Kidney (tissue), 22 donors: ENCODE measurements at places on chromosomes 2 and 18.

DNA sequence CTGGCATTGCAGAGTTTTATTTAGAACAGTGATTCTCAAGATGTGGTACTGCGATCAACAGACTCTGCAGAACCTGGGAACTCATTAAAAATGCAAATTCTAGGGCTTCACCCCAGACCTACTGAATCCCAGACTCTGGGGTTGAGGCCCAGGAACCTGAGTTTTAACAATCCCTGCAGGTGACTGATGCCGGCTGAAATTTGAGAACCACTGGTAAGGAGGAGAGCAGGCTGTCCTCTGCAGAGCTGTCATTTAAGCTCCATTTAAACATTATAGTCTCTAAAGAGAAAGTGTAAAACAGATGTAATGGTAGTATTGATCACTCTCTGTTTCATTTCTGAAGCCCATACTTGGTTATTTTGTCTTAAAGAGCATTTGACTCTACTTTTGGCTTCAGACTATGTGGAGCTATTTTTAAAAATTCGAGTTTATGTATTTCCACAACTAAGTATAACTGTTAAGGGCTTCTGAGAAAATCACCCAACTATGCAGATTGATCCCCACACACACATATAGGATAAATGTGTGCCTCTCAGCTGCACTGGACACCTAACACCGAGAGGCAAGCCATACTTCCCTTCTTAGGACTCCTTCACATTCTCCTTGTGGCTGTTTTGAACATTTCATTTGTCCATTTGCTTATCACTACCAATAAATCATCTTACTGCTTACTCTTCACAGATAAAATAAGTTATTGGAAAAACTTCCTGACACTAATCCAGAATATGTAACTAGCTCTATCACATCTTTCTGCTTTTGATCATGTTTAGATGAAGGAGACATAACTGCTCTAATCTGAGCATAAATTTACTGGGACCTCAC lies 487.5 kb downstream of the DLGAP1 start:
- DNase-seq: no peak

GRCh38 chr2:220940646-220941045 lies 631.5 kb downstream of the EPHA4 start:
- DNase-seq: no peak

DNA sequence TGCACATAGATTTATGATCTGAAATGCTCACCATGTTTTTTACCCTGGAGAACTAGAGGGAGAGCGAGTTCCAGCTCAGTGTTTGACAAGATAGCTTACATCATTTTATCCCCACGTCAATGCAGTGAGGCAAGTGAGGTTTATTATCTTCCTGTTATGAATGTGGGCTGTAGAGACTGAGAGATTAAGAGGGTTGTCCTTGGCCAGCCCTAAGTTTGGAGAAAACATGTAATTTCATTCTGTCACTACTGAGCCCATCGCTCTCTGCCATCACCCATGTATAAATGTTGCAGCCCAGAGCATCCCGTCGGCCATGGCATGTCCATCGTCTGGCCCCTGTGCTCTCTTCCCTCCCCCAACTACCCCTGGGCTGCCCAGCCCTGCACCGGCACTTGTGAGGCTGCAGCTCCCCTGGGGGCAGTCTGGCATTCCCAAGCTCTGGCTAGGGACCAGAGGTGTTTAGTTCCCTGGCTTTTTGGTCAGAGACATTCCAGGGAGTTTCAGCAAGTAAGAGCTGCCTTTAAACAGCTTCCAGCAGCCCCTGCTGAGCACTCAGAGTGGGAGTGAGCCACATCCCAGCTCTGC lies 136.7 kb downstream of the ANTXR1 start:
- no peak for DNase-seq

DNA sequence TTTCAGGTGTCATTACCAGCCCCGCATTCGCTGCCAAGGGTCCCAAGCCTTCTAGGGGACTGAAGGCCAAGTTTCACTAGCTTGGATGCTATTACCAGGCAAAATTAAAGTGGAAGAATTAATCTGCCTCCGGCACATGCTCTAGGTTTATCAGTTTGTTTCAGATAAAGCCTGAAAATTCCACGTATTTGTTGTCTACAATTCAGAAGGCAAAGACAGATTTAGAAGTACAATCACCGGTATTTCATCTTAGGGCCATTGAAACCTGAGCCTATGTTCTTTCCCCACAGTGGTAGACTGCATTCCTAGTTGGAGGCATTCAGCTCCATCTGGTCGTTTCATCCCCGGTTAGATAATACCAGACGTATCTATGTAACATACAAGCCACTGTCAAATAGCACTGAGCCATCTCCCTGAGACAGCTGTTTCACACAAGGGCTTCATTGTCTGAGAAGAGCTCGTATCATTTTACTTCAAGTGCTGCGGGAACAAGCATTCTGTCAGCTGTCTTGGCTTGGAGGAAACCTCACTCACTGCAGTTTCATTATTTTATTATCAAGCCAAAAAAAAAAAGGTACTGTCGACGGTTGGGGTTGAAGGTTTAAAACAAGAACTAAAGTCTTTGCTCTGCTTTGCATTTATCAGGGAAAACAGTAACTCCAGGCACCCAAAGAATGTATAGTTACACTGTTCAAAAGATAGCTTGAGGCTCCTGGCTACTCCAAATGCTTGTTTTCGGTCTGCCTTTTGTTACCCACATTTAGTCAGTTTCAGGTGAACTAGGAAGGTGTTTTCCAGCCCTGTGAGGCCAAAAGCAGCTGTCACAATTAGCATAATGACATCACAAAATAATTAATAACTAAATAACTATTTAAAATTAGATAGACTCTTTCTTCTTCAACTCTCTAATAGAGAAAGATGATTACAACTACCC lies 76.7 kb downstream of the TGIF1 start:
- peak; percentile 77 for DNase-seq

DNA sequence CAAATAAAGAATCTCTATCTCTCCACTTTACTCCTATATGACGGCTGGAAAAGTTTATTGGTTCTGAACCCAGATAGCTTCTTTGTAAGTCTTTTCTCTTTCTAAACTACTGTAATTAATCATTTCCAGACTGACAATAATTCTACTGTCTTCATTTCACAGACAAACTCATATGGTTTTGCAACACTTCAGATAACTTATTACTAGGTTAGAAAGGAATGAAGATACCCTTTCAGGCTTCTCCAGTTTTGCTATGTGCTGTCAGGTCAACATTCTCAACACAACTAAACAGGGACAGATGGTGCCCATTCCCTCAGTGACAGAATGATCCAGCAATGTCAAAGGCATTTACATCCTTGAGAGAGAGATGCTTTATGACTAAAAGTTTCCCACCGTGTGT lies 198.5 kb upstream of the ITGA4 start:
- no peak for DNase-seq

- no peak for DNase-seq
These were observed 2043.3 kb upstream of the PIK3C3 start for GRCh38 chr18:39911716-39912115.

DNA sequence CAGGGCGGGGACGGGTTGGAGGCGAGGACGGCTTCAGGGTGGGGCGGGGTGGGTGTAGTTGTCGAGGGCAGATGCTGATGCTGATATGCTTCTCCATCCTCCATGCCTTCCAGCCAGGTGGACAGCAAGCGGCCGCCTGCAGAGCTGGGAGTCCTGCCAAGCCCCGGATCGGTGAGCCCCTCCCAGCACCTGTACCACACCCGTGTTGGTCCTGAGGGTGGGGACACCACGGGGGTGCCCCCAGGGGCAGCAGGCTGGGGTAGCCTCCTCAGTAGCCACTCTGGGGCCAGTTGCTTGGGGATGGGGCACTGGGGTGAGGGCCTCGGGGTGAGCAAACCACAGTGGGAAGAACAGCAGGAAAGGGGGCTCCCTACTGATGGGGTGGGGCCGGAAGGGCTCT lies 2.6 kb downstream of the ANO7 start:
- peak; percentile 61 for DNase-seq

DNA sequence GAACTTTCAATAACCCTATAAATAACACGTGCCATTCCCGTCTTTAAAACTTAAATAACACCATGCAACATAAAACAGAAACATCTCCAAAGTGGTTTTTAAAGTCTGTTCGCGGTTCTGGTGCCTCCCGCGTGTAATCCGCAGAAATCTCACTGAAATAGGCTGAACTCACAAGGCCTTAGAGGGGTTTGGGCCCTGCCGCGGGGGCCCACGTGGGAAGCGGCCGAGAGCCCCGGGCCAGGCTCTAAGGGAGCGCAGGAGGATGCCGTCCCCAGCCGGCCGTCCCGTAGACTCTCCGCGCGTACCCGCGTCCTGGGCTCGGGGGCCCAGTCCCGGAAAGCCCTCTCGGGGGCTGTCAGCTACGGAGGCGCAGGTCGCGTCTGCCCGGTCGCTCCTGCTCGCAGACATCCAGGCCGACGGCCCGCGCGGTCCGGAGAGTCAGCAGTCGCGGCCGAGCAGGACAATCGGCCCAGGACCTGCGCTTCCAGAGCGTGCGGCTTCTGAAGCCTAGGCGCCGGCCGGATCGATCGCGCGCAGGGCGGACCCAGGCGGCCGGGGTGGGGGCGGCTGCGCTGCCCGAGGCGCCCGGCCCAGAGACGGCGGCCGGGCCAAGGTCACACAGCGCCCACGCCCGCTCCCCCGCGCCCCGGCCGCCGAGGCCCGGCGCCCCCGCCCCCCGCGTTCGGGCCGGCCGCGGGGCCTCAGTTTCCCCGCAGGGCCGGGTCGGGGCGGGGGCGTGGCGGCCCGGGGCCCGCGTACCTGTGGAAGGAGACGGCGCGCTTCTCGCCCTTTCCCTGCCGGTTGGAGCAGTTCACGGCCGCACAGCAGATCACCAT lies 558 bp downstream of the THAP4 start:
- DNase-seq: peak; percentile 40

GRCh38 chr18:23578067-23578701 lies 8.1 kb downstream of the NPC1 start:
- no peak for DNase-seq

DNA sequence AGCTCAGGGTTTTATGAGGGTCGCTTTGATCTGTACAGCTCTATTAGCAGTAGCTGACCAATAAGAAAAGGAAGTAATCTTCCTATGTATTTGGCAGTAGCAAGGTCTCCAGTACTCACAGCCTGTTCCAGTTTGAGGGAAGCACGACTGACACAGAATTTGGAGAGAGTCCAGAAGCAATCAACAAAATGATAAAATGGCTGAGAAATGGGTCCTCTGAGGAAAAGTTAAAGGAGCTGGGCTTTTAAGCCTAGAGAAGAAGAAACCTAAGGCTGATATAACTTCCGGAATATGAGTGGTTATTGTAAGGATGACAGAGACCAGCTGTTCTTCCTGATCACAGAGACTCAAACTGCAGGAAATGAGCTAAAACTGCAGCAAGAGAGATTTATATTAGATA lies 382.8 kb downstream of the GPD2 start:
- DNase-seq: no peak

DNA sequence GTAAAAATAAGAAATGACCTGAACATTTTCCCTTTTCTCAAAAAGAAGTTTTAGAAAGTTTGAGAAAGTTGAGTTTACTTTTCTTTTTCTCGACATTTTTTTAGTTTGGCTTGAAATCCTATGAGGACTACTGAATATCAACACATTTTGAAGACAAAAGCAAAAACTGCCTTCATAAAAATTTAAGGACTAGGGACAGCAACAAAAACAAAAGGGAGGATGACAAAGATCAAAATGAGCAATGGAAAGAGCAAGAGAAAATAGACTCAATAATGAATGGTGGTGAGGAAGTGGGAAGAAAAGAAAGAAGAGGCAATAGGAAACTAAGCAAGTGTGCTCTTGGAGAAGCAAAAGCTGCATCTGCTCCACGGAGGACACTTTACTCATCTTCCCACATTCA lies 82.5 kb downstream of the ABCA12 start:
- DNase-seq: no peak

DNA sequence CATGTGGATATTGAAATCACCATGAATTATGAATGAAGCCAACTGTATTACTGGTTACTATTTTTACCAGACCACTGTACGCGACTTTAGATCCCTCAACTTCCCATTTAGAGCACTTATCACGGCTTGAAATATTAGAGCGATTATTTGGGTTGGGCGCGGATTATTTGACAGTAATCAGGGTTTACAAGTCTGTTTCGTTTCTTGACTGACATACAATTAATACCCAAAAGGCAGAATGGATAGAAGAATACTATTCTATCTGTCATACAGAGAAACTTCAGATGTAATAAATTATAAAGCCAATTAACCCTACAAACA lies 496 bp upstream of the NAPG start:
- DNase-seq: no peak

GRCh38 chr2:234272069-234272850 lies 221.8 kb downstream of the SPP2 start:
- no peak for DNase-seq

GRCh38 chr2:26886736-26887135 lies 38.8 kb downstream of the DPYSL5 start:
- DNase-seq: no peak

- DNase-seq: no peak
These were observed 66.1 kb downstream of the NAPG start for GRCh38 chr18:10591896-10592295.

DNA sequence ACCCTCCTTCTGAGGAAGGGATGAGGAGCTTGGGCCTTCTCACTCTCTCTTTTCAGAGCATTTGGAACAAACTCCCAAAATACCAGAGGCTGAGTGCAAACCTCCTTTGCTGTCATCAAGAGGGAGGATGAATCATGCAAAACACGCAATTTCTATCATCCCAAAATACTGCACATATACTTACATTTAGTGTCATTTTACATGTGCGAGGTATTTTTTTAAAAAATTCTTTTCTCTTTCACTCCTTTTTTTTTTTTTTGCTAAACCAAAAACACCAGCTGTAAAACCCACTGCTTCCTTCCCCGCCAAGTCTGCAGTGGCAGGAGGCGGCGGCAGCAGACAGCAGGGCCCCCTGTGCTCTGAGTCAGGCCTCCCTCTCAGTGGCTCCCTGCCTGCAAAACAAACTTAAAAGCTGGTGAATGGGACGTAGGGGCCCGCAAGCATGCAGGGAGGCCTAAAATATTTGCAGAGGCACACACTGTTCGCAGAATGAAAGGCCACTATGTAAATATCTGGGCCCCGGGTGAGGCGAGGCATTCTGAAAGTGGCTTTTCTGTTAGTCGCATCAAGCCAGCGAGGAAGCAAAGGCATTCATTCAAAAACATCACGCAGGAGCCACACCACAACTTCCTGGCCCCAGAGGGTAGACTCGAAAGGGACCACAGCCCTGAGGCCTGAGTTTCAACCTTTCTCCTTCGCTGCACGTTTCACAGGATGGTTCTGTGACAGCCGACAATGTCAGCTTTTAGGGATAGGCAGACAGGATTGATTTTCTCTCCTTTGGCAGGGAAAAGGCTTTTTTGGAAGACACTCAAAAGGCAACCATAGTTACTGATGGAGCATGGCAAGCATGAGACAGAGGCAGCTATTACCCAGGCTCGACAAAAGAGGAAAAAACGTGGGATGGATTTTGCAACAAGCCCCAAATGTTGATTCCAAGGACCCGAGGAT lies 73.4 kb downstream of the ACTR2 start:
- DNase-seq: peak; percentile 31

GRCh38 chr2:113799375-113799774 lies 42.9 kb upstream of the SLC35F5 start:
- DNase-seq: no peak

GRCh38 chr2:64024259-64024949 lies 5.2 kb upstream of the VPS54 start:
- DNase-seq: no peak

DNA sequence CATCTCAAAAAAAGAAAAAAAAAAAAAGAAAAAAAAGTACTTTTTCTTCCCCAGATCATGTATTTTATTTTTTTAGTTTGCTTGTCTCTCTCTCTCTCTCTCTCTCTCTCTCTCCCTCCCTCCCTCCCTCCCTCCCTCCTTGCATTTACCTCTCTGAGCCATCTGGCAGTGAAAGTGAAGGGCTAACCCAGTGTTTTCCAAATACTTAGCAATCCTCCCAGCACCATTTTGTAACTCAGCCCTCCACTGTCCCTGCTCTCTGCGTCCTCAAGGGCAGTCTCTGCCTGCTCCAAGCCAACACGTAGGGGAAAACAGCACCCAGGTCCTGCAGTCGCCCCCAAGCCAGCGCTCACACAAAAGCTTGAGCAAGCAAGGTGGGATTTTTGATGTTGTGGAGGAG lies 19.6 kb upstream of the TEX44 start:
- no peak for DNase-seq
